ENCODE measurements at places on chromosomes 7 and 10. TPM values are rescaled to one million over a fixed set of nuclear protein-coding genes. Genes with fewer than 3 reads are reported as not detected.

NEUROG3 gene
- not detected for total RNA-seq

DNA sequence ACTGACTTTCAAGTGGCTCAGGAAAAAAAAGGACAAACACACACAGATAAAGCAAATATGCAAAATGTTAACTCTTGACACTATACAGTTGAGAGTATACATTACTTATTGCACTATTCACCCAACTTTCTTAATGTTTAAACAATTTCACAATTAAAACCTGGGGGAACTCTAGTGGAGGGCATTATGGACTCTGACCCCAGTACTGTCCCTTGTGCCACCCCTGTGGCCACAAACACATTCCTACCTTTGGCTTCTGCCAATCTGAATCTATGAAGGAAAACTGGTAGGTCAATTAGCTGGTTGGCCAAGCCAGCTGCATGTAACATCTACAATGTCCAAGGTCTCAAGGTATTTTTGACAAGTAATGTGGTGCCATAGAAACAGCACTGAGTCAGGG is 7.5 kb upstream of the FGFR2 start:
- DNase-seq, result no peak

GPR37 gene
- not detected for total RNA-seq

- no peak for DNase-seq
Observed at GRCh38 chr7:28277958-28278357, 97.4 kb upstream of the JAZF1 start.

DNA sequence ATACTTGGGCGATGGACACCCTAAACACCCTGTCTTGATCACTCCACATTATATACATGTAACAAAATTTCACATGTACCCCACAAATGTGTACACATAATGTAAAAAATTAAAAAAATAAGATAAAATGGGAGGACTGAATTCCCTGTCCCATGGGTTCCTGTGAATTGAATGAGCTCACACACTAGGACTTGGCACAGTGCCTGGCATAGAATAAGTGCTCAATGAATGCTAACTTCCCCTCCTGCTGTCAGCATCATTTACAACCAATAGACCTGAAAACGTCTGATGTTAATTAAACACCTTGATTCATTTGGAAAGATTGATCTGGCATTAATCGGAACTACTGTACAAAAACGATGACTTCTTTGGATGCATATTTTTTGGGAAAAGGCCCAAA is 117.3 kb upstream of the ZNF438 start:
- no peak for DNase-seq

SUN1 gene
- 176 TPM for total RNA-seq

SH2D4B gene
- total RNA-seq, result not detected

RAMP3 gene
- 33.8 TPM for total RNA-seq

APBB1IP gene
- 4.8 TPM for total RNA-seq

- DNase-seq, result no peak
Observed at GRCh38 chr7:57685418-57685817, 235.4 kb downstream of the ZNF716 start.

DNA sequence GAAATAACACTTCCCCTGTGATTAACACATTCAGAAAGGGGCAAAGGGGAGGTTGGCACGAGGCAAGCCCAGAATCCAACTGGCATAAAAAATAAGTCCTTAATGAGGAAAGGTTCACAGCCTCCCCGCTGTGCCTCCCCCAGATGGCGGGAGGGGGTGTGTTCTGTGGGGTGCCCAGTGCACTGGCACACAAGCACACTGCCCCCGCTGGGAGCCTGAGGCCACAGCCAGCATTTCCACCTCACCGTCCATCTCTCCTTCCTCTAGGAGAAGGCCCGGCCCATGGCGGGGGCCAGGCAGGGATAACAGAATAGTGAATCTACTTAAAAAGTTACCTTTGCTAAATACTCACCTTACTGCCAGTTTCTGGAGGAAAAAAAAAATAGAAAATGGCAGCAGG is 43.2 kb downstream of the PRKAG2 start:
- DNase-seq, result no peak

DNA sequence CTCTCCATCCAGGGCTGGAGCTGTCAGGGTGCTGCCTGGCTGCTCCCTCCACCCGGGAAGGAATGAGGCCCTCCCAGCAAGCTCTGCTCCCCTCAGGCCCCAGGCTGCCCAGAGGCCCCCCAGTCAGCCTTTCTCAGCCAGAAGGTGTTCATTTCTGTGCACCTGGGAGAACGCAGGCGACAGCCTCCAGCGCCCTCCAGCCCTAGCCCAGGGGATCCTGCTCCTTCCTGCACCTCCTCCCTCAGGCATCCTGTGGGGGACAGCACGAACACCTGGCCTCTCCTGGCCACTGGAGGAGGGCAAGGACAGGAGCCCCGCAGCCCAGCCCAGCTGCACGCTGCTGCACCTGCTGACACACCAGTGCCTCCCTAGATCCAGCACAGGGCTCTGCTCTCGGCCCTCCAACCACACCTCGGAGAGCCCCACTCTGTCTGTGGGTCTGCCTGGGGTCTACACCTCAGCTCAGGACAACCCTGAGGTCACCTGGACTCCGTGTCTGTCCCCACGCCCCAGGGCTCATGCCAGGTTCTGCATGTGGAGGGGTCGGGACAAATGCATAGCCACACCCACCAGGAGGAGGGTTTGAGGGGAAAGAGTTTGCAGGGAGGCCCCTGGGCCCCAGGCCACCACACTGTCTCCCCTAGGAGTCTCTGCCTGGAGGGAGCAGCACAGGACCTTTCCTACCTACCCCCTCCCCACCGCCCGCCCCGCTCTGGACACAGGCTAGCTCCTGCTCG is 7.4 kb upstream of the PWWP2B start:
- DNase-seq, result peak; percentile 50

DNA sequence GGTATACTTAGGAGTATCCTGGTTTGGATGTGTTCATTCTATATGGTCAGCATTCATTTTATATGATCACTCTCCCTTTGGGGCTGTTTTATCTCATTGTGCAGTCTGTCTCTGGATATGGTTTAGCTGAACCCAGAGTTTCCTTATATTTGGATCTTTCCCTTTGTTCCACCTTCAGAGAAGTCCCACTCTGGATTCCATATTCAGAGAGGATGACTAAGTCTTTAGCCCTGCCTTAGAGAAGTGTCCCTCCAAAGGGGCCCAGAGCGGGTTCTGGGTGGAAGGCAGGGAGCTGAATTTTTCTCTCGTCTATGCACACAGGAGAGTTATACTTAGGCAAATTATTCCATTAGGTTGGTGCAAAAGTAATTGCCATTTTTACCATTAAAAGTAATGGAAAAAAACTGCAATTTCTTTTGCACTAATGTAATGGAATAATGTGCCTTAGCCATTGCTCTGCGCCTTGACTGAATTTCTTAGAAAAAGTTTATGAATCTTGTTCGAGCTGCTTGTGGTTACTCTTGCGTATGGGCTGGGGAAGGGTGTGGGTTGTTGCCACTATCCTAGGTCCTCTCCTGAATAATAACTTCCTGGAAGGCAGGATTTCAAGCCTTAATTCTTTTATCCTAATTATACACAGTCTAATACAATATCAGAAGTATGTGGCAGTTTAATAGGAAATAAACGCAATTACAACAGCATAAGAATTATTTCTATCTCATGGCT is 74.2 kb upstream of the MTPN start:
- DNase-seq, result no peak

ACBD7 gene
- not detected for total RNA-seq

MET gene
- total RNA-seq, result 15.9 TPM

DNA sequence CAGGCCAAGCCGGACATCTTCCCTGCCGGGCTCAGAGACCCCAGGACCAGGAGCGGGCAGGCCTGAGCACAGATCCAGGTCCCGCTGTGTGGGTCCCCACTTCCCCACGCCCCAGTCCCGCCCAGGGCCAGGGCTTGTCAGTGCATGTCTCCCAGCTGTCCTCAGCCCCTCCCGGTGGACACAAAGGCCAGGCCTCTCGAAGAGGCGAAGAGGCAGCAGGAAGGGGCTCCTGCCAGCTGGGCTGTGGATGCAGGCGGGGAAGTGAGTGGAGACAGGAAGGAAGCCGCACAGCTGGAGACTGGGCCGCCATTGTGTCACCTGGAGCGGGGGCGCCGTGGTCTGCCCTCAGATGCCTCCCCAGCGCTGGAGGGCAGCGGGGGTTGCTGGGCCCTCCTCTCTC is 4.8 kb downstream of the GRIFIN start:
- DNase-seq, result peak; percentile 82

GRCh38 chr7:113454597-113455169 is 336.3 kb upstream of the SMIM30 start:
- DNase-seq, result no peak

DNA sequence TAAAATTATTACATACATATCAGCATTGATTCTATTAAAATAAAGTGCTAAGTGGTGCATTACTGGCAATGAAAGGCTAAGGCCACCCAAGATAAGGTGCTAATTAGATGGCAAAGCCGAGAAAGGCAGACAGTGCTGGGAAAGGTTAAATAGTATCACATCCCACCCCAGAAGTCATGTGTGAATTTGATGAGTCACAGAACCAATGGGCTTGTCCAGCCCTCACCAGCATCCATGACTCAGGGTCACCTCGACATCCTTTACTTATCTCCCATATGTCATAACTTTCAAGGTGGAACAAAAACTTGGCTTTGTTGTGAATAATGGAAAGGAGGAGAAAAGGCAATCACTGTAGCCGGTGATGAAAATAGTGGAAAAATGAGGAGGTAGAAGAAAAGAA is 459.1 kb downstream of the PLXNA4 start:
- no peak for DNase-seq

DNA sequence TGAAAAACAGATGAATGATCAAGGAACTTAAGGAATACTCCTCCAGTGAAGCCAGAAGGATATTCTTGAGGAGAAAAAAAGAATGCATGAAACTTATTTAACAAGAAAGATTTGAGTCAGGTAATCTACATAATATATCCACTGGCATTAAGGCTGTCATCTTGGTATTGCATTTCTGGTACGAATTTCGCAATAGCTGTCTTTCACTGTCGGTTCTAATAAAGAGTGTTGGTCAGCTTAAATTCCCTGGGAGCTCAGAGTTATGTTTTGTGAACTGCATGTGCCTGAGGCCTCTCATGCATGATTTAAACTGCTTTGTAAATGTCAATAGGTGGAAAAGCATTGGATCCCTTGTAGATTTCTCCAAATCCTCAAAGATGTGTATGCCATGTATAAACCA is 565.3 kb upstream of the GALNT17 start:
- DNase-seq, result no peak

GRCh38 chr10:89627830-89628229 is 17.2 kb downstream of the PANK1 start:
- no peak for DNase-seq

DNA sequence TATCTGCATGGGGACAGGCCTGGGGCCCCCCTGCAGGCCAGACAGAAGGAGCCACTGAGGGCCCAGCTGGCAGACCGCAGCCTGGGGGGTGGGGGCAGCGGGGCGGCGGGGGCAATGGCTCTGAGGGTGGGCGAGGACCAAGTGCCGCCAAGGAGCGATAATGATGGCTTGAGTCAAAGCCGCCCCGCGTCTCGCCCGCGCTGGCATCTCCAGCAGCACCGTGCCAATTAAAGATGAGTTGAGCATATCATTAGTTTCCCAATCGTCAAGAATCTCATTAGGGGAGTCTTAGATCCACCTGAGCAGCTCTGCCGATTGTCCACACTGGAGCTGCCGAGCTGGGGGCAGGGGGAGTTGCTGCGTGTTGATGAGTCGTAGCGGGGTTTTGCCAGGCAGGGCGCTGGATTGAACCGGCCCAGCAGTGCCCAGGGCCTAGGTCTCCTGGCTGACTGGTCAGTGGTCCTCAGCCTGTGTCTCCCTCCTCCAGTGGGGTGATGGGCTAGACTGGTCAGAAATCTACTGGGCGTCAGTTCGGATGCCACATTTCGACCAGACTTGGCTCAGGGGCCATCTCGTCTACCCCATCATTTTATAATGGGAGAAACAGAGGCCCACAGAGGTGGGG is 41.0 kb upstream of the PSMG3 start:
- DNase-seq, result no peak

DNA sequence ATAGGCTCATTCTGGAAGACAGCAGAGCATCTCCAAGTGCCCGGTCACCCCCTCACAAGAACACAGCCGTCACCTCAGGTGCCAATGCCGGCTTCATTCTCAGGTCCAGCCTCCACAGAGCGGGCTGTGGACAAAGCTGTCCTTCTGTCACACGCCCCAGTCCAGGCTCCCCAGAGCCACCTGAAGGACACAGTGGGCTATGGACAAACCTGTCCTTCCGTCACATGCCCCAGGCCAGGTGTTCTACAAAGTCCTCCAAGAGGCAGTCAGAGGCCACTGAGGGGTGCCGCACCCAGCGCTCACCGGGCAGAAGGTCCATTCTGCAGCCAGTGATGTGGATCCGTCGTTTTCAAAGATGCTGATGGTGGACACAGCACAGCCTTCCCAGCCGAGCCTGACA is 173.2 kb upstream of the PPP2R2D start:
- no peak for DNase-seq

- DNase-seq, result no peak
Observed at GRCh38 chr10:132471125-132471451, 66.5 kb upstream of the INPP5A start.

IFIT1 gene
- total RNA-seq, result 36.0 TPM

DNA sequence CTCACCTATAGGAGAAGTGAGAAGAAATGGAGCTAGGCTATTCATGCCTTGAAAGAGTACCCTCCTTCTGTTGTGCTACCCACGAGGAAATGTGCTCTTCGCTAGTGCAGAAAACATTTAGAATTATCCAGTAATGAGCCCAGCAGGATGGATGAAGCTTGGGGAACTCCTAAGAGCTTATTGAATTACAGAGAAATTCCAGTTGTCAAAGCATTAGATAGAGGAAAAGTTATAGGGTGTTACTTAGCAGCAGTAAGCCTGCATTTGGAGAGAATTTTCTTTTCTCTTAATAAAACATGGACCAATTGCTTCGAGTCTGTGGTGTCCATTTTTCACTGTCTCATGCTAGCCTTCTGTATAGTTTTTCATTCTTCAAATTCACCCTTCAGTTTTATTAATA is 5.0 kb downstream of the R3HCC1L start:
- no peak for DNase-seq

ANXA8L1 gene
- total RNA-seq, result 0.68 TPM

DNA sequence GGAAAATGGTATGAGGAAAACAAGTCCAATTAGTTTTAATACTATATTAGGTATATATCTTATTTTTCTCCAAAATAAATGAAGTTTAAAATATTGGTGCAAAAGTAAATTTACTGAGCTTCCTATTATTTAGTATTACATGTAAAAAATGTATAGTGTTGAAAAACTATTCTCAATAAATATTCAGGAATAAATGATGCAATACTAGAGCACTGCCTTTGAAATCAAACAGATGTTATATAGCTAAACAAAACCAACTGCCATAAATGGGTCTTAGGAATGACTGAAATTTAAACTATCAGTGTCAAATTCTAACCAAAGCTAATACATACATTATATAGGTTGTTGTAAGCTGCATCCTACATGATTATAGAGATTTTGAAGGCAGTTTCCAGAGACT is 1434.0 kb upstream of the LRRTM3 start:
- no peak for DNase-seq

- no peak for DNase-seq
Observed at GRCh38 chr7:133423618-133424017, 170.7 kb downstream of the EXOC4 start.

- DNase-seq, result no peak
Observed at GRCh38 chr7:140126435-140127034, 50.2 kb downstream of the KDM7A start.

GRCh38 chr10:22803261-22803885 is 89.0 kb upstream of the PIP4K2A start:
- no peak for DNase-seq

All from Right ventricle myocardium inferior (tissue), 1 donor.